ENCODE measurements at places on chromosomes 11 and 22.

DNA sequence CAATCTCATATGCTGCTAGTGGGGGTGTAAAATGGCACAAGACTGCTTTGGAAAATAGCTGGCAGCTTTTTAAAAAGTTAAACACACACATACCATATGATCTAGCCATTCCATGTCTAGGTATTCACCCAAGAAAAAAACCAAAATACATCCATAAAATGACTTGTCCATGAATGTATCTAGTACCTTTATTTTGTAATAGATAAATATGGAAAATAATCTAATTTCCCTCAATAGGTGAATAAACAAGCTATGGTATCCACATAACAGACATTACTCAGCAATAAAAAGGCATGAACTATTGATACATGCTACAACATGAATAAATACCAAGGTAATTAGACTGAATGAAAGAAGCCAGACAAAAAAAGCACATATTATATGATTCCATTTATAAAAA is 22.9 kb downstream of the RNF141 start:
- DNase-seq = no peak

GRCh38 chr11:130037058-130037457 is 32.6 kb upstream of the APLP2 start:
- no peak for DNase-seq

DNA sequence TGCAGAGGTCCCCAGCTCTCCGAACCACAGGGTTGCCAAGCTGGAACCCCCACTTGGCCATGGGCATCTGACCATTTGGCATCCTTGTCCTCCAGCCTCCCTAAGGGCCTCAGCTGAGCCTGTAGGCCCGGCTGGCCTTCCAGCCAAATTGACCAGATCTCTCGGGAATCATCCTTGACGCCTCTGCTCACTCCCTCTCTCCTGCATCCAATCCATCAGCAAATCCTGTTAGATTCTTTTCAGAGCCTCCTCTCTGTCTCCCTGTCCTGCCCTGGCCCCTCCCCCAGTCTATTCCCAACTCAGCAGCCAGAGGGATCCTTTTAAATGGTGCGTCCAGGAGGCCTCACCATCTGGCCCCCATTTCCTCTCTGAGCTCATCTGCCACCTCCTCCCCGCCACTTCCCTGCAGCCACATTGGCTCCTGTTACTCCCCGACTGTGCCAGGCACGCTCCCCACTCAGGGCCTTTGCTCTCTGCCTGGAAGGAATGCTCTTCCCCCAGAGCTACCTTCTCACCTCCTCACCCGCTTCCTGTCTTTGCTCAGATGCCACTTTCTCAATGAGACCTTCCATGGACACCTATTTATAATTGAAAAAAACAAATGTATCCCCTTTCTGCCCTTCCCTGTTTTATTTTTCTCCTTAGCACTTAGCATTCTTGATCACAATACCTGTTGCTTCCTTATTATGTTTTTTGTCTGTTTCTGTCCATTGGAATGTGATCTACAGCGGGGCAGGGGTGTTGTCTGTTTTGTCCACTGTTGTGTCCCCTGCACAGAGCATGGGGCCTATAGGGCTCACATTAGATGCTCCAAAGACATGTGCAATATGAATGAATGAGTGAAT is 78.1 kb downstream of the NFAM1 start:
- DNase-seq = no peak

DNA sequence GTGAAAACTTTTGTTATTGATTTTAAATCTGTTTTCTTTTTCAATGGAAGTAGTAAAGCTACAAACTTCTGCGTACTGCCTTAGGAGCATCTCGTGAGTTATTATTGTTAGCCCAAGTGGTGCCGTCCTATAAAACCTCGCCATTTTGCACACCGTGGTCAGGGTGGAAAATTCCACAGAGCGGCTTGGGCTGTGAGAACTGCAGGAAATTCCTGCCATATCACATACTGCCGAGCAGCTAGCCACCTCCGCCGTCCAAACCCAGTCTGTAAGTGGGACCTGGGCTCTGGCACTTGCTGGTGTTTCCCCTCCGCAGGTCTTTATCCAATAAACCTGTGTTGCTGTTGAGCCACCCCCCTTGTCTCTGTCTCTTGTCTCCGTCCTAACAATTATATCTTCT is 88.0 kb upstream of the POU2AF2 start:
- peak; percentile 55 for DNase-seq

DNA sequence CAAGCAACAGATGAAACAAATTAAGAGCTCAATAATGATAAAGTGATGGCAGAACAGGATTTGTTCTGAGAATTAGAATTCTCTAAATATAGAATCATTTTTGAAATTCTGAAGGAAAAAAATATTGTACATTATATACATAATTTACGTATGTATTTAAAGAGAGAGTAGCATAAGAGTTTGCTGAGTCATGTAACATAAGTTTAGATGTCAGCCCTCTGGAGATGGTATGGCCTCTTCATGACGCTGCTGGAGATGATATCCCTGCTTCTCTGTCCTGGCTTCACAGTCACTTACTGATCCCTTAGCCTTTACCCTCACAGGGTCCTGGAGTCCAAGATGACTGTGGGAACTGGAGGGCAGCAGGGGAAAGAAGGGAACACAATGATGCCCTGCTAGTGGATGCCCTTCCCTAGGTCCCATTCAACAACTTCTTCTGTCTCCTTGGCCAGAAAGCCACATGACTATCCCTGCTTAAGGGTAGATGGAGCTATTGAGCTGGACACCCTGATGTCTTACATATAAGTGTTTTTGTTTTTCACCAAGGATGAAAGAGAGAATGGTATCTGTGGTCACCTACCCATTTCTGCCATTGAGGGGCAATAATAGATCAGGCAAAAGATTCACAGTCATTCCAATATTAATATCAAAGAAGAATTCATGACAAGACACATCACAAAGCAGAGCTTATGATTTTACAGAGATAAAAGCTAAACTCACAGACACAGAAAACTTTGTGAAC is 753.1 kb downstream of the TBC1D22A start:
- DNase-seq = peak; percentile 3

All from T47D (cell line).